Stimulated activated CD4-positive, alpha-beta T cell treated with anti-CD3 and anti-CD28 coated beads, Interleukin-1b, Interleukin-23, amount 100 ng/mL, for 4 hours (primary cell): ENCODE measurements at places on chromosomes 1 and 21.

GRCh38 chr1:197222025-197222685 lies 45.9 kb upstream of the CRB1 start:
- no peak for DNase-seq

- no peak for DNase-seq
These were observed 15.0 kb downstream of the DDX59 start for GRCh38 chr1:200654660-200655059.

- no peak for DNase-seq
These were observed 76.9 kb upstream of the GFI1 start for GRCh38 chr1:92563457-92564216.

DNA sequence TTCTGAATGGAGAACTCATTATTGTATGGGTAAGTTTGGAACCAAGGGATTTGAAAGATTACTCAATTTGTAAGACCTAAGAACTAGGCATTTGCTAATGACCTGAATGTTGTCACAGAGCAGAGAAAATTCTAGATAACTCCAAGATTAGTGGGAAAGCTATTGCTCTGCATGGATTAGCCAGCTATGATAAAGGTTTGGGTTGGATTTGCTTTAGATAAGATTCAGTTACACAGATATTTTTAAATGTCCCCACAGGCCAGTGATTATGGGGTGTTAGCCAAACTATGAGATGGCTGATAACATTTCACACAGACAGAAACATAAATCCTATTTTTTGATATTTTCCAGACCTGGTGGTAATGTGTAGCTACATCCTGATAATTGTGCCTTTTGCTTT lies 88.2 kb downstream of the NTPCR start:
- no peak for DNase-seq
